ENCODE measurements at places on chromosomes 3 and 15.
A peak's percentile ranks its signal among the peaks of the same experiment; 100 is the strongest.

GRCh38 chr15:51809457-51809856 lies 20.0 kb upstream of the TMOD3 start:
- no peak for DNase-seq

DNA sequence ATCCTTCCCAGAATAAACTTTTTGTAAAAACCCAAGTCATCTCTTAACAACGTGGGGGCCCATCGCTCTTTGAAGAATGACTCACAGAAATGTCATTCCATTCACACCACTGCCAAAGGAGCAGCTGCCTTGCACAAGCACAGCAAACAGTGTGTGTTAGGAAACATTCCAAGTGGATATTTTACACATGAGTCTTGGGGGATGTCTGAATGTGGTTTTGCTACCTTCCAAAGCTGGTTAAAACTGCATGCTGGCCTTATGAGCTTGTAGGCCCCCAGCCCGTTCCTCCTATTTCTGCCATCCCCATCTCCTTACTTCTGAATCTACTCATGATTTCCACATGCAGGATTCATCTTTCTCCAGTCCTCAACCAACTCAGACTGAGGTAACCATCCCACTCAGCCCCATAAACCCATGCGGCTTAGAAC lies 130.8 kb downstream of the CPNE4 start:
- peak; percentile 93 for DNase-seq

- no peak for DNase-seq
These were observed 75.7 kb downstream of the SMAD6 start for GRCh38 chr15:66777596-66778313.

DNA sequence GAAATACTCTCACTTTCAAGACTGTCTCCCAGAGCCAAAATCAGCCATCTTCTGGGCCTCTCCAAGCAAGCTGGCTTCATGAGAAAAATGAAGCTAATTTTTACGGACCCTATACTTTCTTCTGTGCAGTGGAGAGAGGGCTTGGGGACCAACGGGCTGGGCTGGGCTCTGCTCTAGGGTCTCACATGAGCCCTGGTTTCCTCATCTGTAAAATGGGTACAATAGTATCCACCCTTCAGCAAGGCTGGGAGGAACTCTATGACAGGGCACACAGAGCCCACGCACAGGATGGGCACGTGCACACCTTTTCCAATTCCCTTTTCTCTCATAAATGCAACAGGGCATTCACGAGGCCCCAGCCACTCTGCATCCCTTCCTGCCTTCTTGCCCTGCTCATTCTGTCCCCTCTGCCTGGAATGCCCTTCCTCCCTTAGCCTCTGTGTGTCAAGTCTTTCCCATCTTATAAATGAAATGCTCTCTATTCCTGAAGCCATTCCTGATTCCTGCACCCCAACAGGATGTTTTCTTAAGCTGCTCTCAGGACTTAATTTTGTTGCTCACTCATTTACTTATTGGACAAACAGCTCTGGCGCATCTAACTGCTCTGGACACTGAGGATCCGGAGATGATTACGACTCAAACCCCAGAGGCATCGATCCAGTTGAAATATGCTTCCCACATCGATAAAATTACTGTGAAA lies 32.9 kb upstream of the SEC13 start:
- peak; percentile 18 for DNase-seq

GRCh38 chr15:25136119-25136518 lies 181.3 kb downstream of the SNRPN start:
- peak; percentile 11 for DNase-seq

DNA sequence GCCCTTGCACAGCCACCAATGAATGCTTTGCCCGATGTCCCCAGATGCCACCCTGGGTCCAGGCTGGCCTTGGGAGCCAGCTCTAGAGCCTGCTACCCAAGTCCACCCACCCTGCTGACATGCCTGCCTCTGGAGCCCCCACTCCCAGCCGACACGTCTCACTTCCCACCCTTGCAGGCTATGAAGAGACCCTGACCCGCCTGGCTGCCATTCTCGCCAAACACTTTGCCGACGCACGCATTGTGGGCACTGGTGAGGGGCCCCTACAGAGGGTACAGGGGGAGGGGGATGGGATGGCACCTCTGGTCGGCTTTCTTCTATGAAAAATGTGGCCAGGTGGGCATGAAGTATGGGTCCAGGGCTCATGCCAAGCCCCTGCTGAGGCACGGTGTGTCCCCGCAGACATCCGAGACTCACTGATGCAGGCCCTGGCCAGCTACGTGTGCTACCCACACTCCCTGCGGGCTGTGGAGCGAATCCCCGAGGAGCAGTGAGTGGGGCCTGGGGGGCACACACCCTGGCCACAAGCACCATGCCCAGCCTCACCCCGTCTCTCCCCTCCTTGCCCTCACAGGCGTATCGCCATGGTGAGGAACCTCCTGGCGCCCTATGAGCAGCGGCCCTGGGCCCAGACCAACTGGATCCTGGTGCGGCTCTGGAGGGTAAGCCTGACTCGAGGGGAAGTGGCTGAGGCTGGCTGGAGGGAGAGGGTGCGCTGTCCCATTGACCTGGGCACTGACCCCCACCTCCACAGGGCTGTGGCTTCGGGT lies 6.0 kb downstream of the AMIGO3 start:
- no peak for DNase-seq

- no peak for DNase-seq
These were observed 30.3 kb downstream of the SEC61A1 start for GRCh38 chr3:128082546-128082945.

DNA sequence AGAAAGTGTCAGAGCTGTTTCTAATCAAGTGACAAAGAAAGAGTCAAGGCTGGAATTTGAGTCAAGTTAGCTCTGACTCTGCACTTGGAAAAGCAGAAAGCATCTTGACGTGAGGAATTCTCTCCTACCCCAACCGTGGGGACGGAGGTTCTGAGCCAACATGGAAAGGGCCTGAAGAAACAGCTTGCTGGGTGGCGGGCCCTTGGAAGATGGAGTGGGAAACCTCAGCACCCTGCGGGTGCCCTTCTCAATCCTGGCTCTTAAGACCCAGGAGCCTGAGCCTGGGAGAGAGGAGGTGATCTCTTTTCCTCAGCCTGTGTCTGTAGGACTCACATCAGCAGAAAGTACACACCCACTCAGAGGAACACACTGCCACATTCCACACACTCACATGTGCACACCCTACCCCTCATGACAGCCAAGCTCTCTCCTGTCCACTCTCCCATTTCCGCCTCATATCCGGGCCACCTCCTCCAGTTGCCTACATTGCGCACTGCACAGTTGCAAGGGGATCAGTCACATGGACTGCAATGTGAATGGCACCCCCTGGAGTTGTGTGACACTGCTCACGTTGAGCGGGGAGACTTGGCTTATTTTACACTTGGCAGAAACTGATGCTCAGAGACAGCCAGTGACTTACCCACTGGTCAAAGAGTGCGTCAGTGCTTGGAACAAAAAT lies 101.5 kb upstream of the SLC6A6 start:
- DNase-seq, result peak; percentile 11

- DNase-seq, result no peak
These were observed 95.1 kb upstream of the ZPLD1 start for GRCh38 chr3:102339671-102340070.

- peak; percentile 47 for DNase-seq
These were observed 49.8 kb downstream of the DCLK3 start for GRCh38 chr3:36714343-36715086.

DNA sequence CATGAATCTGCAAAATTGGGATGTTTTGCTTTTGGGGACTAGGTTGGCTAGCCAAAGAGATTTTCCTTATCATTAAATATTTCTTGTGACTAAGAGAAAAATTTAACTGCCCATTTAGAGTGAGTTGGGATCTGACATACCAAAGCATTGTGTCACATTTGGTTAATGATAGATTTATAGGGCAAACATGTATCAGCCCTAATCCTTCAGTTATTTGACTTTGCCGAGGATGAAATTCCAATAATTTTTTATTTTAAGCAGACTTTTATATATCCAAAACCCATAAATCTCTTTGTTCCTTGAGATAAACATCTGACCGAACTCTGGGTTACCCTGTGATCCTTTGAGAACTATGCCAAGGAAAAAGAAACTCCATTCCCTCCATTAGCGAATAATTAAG lies 218.9 kb downstream of the CDIN1 start:
- peak; percentile 58 for DNase-seq

DNA sequence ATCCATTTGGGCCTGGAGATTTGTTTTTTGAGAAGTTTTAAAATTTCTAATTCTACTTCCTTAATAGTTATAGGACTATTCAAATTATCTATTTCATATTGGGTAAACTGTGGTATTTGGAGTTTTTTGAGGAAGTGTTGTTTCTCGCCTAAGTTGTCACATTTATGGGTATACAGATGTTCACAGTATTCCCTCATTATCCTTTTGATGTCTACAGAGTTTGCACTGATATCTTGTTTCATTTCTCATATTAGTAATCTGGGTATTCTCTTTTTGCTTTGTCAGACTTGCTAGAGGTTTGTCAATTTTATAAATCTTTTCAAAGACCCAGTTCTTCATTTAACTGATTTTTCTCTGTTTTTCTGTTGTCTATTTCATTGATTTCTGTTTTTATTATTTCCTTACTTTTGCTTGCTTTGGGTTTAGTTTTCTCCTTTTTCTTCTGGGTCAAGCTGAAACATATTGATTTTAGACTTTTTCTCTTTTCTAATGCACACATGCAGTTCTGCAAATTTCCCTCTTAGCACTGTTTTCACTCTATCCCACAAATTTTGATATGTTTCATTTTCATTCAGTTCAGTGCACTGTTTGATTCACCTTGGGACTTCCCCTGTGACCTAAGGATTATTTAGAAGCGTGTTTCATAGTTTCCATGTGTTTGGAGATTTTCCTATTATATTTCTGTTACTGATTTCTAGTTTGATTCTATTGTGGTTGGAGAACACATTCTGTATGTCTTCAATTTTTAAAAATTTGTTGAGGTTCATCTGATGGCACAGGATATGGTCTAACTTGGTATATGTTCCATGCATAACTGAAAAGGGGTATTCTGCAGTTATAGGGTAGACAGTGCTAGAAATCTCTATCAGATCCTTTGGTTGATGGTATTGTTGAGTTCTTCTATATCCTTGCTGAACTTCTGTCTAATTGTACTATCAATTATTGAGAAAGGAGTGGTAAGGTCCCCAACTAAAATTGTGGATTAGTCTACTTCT lies 79.6 kb downstream of the SUMF1 start:
- no peak for DNase-seq

GRCh38 chr15:71697236-71697635 lies 113.1 kb upstream of the NR2E3 start:
- no peak for DNase-seq

DNA sequence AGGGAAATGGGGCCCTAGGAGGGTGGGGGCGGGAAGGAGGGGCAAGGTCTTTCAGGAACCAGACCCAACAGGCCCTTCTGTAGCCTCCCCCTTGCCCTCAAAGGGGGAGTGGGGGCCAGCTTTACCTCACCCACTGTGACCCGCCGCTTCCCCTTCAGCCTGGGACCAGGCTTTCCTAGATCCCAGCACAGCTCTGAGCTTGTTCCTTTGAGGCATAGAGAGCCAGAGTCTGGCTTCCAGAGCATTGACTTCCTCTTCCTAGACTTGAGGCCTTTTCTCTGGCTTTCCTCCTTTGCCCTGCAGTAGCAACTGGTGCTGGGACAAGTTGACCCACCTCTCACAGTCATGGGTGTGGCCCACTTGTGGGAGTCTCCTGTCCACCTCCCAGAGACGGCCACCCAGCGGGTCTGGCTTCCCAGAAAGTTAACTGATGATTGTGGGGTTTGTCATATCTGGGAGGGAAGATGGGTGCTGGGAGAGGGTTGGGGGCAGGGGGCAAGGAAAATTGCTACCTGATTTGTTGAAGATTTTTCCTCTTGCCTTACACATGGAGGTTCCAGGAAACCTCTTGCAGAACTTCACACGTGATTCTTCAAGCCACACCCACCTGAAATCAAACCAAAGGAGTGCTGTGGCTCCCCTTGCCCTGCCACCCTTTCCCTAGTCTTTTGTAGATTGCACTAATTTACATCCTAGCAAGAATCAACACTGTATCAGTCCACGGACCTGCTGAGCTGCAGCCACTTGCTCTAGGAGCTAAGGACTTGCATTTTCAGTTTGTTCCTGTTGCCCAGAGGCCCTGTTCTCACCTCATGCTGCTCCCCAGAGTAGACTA lies 4.1 kb upstream of the CHST14 start:
- no peak for DNase-seq

DNA sequence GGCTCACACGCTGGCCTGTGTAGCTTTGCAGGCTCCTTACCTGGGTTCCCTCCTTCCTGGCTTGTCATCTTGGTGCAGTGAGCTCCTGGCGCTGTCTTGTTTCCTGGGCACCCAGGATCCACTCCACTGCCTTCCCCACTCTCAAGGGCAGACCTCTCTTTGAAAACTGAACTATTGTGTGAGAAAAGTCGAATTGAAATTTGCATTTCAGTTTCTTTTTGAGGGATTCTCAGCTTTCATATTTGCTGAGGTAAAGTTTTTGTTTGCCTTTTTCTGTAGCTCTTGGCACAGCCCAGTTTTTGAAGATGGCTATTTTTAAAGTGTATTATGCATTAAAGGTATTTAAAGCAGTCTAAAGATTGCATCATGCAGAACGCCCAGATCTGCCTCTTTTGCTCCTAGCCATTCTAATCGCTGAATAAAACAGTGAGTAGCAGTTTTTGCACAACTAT lies 70.1 kb downstream of the CCK start:
- DNase-seq, result no peak

GRCh38 chr15:89498574-89498906 lies 2.2 kb upstream of the RHCG start:
- DNase-seq, result no peak

DNA sequence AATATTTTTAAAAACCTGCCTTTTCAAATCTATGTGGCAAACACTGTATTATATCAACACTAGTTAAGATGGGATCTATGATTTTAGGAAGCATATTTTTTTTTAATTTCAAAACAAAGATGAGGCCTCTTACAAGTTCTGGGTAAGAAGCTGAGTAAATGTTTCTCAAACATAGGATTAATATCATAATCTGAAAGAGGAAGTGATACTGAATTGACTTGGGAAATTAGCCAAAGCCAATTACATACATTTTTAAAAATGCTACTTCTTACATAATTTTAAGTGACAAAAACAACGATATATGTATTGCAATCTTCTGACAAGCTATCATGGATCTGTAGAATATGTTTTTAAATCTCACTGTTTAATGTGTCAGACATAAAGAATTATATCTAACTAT lies 135.1 kb upstream of the UBP1 start:
- no peak for DNase-seq

GRCh38 chr15:58212909-58213526 lies 74.8 kb downstream of the AQP9 start:
- DNase-seq, result peak; percentile 78

GRCh38 chr3:57030721-57031120 lies 29.7 kb upstream of the SPATA12 start:
- no peak for DNase-seq

GRCh38 chr15:59528961-59529402 lies 82.6 kb upstream of the GCNT3 start:
- DNase-seq, result peak; percentile 83
